ENCODE measurements at places on chromosomes 2 and 18. TPM values are rescaled to one million over a fixed set of nuclear protein-coding genes. Genes with fewer than 3 reads are reported as not detected.

The PPP4R3B gene
- total RNA-seq, result 75.8 TPM

DNA sequence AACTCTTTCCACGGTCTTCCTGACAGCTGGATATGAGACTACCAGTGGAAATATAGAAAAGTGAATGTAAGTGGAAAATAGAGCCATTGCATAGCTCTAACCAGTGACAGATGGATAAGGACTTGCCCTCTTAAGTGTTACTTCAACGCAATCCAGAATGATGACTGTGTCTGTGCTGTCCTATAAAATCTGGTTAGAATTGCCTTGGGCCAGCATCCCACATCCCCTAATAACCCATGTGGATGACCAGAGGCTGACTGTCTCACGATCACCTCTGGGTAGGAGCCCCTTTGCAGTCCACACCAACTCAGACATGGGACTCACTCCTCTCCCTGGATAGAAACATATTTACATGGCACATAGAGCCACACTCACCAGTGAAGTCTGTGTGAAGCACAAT lies 186.6 kb downstream of the C1D start:
- H3K4me1 ChIP-seq, result peaks cover 14% of the 10 kb centered on the region
- no peaks in the 10 kb centered on the region for H3K36me3 ChIP-seq
- DNase-seq, result no peak
- H3K4me3 ChIP-seq, result no peak overlapping the region

DNA sequence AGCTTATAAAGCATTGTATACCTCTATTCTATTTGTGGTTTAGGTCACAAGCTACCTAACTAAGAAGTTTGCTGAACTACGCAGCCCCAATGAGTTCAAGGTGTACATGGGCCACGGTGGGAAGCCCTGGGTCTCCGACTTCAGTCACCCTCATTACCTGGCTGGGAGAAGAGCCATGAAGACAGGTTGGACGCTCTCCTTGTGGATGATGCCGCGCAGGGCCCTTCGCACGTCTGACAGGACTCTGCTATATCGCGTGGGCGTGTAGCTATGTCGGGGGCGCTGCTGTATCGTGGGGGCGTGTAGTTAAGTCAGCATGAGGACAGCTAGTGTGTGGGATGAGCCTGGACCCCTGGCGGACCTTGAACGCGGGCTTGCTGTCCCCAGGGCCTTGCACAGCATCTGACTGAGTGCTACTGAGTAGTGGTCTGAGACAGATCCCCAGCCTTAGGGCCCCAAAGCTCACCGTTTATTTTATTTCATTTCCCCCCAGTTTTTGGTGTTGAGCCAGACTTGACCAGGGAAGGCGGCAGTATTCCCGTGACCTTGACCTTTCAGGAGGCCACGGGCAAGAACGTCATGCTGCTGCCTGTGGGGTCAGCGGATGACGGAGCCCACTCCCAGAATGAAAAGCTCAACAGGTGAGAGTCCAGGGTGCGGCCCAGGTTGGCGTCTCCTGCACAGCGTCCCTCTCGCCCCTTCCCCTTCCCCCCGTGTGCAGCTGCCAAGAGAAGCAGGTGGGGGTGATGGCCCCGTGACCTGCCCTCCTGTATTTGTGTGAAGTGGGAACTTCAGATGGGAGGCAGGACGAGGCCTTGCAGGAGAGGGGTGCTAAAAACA lies 15.6 kb upstream of the CNDP1 start:
- H3K4me1 ChIP-seq, result peaks cover 2% of the 10 kb centered on the region
- H3K4me3 ChIP-seq, result no peak overlapping the region
- peak; percentile 50 for DNase-seq
- H3K27ac ChIP-seq, result no peak overlapping the region

GRCh38 chr2:193847991-193848390 lies 1653.3 kb upstream of the TMEFF2 start:
- no peak for DNase-seq
- no peaks in the 10 kb centered on the region for H3K36me3 ChIP-seq
- H3K4me1 ChIP-seq, result peaks cover 8% of the 10 kb centered on the region
- no peak overlapping the region for H3K4me3 ChIP-seq

- no peaks in the 10 kb centered on the region for H3K4me1 ChIP-seq
- no peak overlapping the region for H3K27ac ChIP-seq
Measured at GRCh38 chr2:219575566-219576504, 3.7 kb downstream of the INHA start.

GRCh38 chr18:63158676-63159291 lies 160.8 kb downstream of the BCL2 start:
- peaks cover 25% of the 10 kb centered on the region for H3K4me1 ChIP-seq
- no peak for DNase-seq
- H3K4me3 ChIP-seq, result no peak overlapping the region
- no peaks in the 10 kb centered on the region for H3K36me3 ChIP-seq
- no peaks in the 10 kb centered on the region for H3K27me3 ChIP-seq

GRCh38 chr18:35247412-35248249 lies 6.8 kb downstream of the ZNF397 start:
- H3K27ac ChIP-seq, result no peak overlapping the region
- H3K4me1 ChIP-seq, result no peaks in the 10 kb centered on the region
- no peaks in the 10 kb centered on the region for H3K27me3 ChIP-seq
- peaks cover 29% of the 10 kb centered on the region for H3K36me3 ChIP-seq

GRCh38 chr2:221455214-221455613 lies 116.9 kb downstream of the EPHA4 start:
- H3K27ac ChIP-seq, result no peak overlapping the region
- peaks cover 9% of the 10 kb centered on the region for H3K4me1 ChIP-seq
- H3K27me3 ChIP-seq, result no peaks in the 10 kb centered on the region
- H3K4me3 ChIP-seq, result no peak overlapping the region

DNA sequence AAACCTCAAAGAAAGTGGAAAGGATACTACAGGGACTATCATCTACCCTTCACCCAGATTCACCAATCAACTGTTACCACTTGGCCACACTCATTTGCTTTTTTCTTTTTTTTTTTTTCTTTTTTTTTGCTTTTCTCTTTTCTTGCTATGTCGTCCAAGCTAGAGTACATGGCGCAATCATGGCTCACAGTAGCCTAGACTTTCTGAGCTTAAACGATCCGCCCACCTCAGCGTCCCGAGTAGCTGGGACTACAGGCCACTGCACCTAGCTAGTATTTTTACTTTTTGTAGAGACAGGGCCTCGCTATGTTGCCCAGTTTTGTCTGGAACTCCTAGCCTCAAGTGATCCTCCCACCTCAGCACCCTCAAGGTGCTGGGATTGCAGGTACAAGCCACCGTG lies 24.0 kb downstream of the BIN1 start:
- H3K4me1 ChIP-seq, result no peaks in the 10 kb centered on the region
- H3K27ac ChIP-seq, result no peak overlapping the region
- DNase-seq, result no peak
- H3K27me3 ChIP-seq, result no peaks in the 10 kb centered on the region
- no peaks in the 10 kb centered on the region for H3K36me3 ChIP-seq

Measured in sigmoid colon (tissue), 7 donors.